Fibroblast of lung (primary cell): ENCODE measurements at places on chromosomes 5 and 9.

- H3K27me3 ChIP-seq: no peaks in the 10 kb centered on the region
- no peak for DNase-seq
- H3K4me1 ChIP-seq: no peaks in the 10 kb centered on the region
- no peak overlapping the region for H3K27ac ChIP-seq
- no peak overlapping the region for H3K4me3 ChIP-seq
Observed at GRCh38 chr9:4743131-4743875, 2.3 kb upstream of the AK3 start.

DNA sequence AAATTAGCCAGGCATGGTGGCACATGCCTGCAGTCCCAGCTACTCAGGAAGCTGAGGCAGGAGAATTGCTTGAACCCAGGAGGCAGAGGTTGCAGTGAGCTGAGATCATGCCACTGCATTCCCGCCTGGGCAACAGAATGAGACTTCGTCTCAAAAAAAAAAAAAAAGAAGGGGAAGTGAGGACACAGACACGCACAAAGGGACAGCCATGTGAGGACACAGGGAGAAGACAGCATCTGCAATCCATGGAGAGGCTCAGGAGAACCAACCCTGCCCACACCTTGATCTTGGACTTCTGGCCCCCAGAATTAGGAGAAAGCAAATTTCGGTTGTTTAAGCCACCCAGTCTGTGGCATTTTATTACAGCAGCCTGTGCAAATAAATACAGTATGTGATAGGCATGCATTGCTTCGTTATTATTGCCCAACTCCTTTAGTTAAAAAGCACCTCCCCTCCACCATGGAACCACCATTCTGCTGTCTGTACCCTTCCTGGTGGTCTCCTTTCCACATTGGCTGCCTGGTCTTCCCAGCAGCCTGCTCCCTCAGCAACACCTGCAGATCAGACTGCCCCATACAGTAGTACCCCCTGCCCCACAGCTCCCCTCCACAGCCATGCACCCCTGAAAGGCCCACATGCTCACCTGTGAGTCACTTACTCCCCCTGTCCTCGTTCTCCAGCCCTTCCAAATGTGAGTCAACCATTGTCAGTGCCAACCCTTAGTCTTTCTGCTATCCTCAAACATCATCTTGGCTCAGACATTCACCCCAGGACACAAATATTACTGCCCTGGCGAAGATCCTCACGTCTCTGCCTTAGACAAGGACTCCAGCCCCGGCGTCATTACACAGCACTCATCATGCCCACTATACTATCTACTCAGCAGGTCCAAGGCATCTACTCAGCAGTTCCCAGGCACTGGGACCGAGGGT lies 128.8 kb downstream of the ROR2 start:
- no peaks in the 10 kb centered on the region for H3K36me3 ChIP-seq
- no peak for DNase-seq
- H3K4me1 ChIP-seq: peaks cover 17% of the 10 kb centered on the region
- H3K4me3 ChIP-seq: no peak overlapping the region

- DNase-seq: peak; percentile 100
- no peaks in the 10 kb centered on the region for H3K36me3 ChIP-seq
- no peaks in the 10 kb centered on the region for H3K27me3 ChIP-seq
- H3K27ac ChIP-seq: peak overlapping the region; percentile 92
Observed at GRCh38 chr5:76790632-76791290, 28.1 kb upstream of the F2RL1 start.

DNA sequence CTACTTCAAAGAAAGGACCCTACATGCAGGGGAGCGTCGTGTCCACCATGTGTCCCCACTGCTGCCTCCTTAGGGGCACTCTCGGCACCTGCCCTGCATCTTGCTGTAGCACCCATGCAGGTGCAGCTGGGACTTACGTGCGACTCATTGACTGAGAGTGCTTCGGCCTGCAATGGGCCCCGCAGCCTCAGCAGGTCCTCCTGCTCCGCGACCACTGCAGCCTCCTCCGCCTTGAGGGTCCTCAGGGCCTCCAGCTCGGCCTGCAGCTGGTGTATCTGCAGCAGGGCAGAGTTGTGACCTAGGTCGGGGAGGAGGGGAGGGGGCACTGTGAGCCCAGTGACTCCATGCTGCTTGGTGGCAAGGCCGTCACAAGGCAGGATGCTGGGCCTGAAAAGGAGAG lies 27.1 kb downstream of the ARPC5L start:
- DNase-seq: no peak
- no peak overlapping the region for H3K4me3 ChIP-seq

DNA sequence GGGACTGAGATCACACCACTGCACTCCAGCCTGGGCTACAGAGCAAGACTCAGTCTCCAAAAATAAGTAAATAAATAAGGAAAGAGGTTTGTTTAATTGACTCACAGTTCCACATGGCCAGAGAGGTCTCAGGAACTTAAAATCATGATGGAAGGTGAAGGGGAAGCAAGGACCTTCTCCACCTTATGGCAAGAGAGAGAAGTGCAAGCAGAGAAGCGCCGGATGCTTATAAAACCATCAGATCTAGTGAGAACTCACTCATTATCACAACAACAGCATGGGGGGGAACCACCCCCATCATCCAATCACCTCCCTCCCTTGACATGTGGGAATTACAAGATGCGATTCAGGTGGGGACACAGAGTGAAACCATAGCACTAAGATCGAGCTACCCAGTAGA lies 22.8 kb upstream of the RGMB start:
- H3K4me1 ChIP-seq: peaks cover 2% of the 10 kb centered on the region
- DNase-seq: no peak
- H3K27ac ChIP-seq: no peak overlapping the region
- H3K27me3 ChIP-seq: no peaks in the 10 kb centered on the region

GRCh38 chr9:137375321-137376058 lies 47.5 kb downstream of the EXD3 start:
- DNase-seq: no peak
- H3K4me1 ChIP-seq: no peaks in the 10 kb centered on the region
- H3K36me3 ChIP-seq: no peaks in the 10 kb centered on the region
- no peak overlapping the region for H3K27ac ChIP-seq
- no peak overlapping the region for H3K4me3 ChIP-seq

- H3K4me3 ChIP-seq: no peak overlapping the region
- no peak for DNase-seq
- no peaks in the 10 kb centered on the region for H3K36me3 ChIP-seq
- H3K27ac ChIP-seq: no peak overlapping the region
- no peaks in the 10 kb centered on the region for H3K27me3 ChIP-seq
Observed at GRCh38 chr9:69431777-69432176, 106.8 kb downstream of the ENTREP1 start.

DNA sequence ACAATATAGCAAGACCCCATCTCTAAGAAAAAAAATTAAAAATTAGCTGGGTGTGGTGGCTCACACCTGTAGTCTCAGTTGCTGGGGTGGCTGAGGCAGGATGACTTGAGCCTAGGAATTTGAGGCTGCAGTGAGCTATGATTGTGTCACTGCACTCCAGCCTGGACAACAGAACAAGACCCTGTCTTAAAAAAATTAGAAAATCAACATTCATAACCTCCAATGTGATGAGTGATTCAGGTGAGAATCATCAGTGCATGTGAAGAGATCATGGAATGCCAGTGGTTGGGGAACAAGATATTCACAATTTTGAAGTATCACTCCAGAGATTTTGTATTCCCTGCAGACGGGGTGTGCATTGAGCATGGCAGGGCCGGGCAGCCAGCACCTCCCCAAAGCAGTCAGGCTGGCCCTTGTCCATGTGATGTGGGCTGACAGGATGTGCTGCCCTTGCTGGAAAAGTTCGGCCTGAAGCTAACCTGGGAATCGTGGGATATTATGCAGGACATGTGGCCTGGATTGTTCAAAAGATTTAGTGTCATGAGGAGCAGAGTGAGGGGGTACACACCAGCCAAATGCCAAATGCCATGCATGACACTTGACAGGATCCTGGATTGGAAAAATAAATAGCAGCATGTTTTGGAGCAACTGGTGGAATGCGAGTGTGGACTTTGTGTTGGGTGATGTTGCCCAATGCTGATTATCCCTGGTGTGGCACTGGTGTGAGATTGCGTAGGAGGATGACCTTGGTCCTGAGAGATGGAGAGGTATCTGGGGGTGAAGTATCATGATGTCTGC lies 189.0 kb downstream of the RGS3 start:
- peaks cover 11% of the 10 kb centered on the region for H3K4me1 ChIP-seq
- no peaks in the 10 kb centered on the region for H3K36me3 ChIP-seq
- DNase-seq: no peak
- H3K27ac ChIP-seq: no peak overlapping the region

- peak; percentile 60 for DNase-seq
- peaks cover 5% of the 10 kb centered on the region for H3K36me3 ChIP-seq
- H3K27ac ChIP-seq: peak within 1 kb of the TSS; percentile 50
- H3K4me1 ChIP-seq: peaks cover 6% of the 10 kb centered on the region
- no peaks in the 10 kb centered on the region for H3K27me3 ChIP-seq
Observed at GRCh38 chr9:137550231-137550621, at the start of gene PNPLA7. Gene PNPLA7, minus strand, starts transcription at chr9:137550402. Its CDS starts 205 bp downstream, at chr9:137550197.

- H3K27me3 ChIP-seq: no peaks in the 10 kb centered on the region
- H3K36me3 ChIP-seq: no peaks in the 10 kb centered on the region
- no peaks in the 10 kb centered on the region for H3K4me1 ChIP-seq
Observed at GRCh38 chr9:133592731-133593409, 16.3 kb downstream of the FAM163B start.

GRCh38 chr5:36619012-36619635 lies 12.7 kb downstream of the SLC1A3 start:
- H3K27me3 ChIP-seq: no peaks in the 10 kb centered on the region
- H3K4me1 ChIP-seq: no peaks in the 10 kb centered on the region
- H3K27ac ChIP-seq: no peak overlapping the region

GRCh38 chr5:104952876-104953275 lies 1390.3 kb upstream of the NUDT12 start:
- H3K27me3 ChIP-seq: no peaks in the 10 kb centered on the region
- no peaks in the 10 kb centered on the region for H3K36me3 ChIP-seq
- no peak overlapping the region for H3K4me3 ChIP-seq
- H3K27ac ChIP-seq: no peak overlapping the region
- no peaks in the 10 kb centered on the region for H3K4me1 ChIP-seq
- no peak for DNase-seq

DNA sequence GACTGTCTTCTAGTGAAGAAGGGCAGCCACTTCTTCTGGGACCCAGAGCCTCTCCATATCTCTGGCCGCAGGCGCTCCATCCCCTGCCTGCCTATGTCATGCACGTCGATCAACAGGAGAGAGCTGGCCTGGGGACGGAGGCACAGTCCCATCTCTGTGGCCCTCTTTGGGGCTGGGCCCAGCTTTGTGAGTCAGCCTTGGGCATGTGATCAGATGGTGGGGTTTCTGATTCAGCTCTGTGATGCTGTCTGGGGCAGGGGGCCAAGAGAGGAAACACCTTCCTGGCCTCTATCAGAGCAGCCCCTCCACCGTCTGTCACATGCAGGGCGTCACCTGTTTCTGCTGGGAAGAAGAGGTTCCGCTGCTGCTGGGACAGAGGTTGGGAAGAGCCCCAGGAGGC lies 72.6 kb downstream of the MVB12B start:
- H3K27ac ChIP-seq: no peak overlapping the region
- DNase-seq: peak; percentile 57
- no peaks in the 10 kb centered on the region for H3K36me3 ChIP-seq

DNA sequence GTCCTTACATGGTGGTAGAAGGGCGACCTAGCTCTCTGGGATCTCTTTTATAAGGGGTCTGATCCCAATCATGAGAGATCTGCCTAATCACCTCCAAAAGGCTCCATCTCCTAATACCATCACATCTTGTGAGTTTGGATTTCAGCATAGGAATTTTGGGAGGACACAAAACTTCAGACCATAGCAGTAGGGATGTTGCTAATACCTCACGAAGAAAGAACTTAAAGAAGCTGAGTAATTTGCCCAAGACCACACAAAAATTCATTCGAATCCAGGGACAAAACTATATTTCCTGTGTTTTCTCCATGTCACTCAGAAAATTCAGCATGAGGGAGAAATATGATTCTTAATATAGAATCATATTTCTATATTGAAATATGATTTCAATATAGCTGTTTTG lies 32.7 kb downstream of the MTAP start:
- no peak overlapping the region for H3K4me3 ChIP-seq
- peak; percentile 74 for DNase-seq
- peak overlapping the region; percentile 95 for H3K27ac ChIP-seq

DNA sequence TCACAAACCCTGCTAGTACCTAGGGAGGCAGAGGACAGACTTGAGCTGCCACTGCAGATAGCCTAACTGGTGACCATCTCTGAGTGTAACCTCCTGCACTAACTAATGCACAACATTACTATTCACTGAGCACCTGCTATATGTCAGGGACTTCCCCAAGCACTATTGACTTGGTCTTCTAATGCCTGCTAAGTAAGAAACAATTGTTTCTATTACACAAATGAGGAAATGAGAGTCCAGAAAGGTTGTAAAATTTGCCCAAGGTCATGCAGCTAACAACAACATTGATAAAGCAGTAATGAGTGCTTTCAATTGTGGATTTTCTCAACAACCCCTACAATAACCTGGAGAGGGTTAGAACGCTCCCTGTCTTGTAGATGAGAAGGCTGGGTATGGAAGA lies 183.7 kb downstream of the ZNF462 start:
- no peak overlapping the region for H3K4me3 ChIP-seq
- no peak for DNase-seq
- no peaks in the 10 kb centered on the region for H3K36me3 ChIP-seq
- no peaks in the 10 kb centered on the region for H3K4me1 ChIP-seq
- no peak overlapping the region for H3K27ac ChIP-seq

DNA sequence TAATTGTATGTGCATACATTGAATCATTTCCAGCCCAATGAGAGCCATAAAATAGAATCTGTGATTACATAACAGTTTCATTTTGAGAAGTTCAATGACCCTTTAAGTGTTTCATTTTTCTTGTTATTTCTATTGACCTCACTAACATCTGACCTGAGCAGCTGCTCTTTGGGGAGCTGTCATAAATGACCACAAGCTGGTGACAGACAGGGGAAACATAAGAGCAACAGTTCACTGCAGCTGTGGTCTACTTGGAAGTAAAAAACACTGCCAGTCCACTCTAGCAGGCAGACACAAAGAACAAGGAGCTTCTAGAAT lies 265.4 kb downstream of the DTWD2 start:
- no peak for DNase-seq
- H3K4me1 ChIP-seq: no peaks in the 10 kb centered on the region
- no peaks in the 10 kb centered on the region for H3K27me3 ChIP-seq
- no peaks in the 10 kb centered on the region for H3K36me3 ChIP-seq
- H3K27ac ChIP-seq: no peak overlapping the region

DNA sequence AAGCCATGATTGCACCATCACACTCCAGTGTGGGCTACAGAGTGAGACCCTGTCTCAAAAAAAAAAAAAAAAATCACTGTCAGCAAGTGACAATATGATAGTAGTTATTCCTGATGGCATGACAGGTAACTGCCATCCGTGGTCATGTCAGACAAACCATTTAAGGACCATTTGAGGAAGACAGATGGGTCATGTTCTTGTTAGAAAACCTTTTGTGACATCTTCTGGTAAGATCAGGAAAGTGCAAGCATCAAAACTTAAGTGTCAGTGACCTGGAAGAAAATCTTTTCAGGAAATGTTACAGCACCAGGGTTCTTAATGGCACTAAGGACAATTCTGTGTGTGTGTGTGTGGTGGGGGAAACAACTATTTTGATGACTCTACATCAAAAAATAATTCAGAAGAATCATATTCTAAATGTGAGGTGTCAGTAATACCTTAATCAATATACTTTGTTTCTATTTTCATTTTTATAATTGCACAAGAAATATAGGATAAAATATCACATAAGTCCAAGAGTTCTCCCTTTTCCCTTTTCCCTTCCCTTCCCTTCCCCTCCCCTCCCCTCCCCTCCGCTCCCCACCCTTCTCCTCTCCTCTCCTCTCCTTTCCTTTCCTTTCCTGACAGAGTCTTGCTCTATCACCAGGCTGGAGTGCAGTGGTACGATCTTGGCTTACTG lies 17.8 kb downstream of the SLC38A9 start:
- no peaks in the 10 kb centered on the region for H3K27me3 ChIP-seq
- no peak overlapping the region for H3K4me3 ChIP-seq
- H3K36me3 ChIP-seq: no peaks in the 10 kb centered on the region
- peak; percentile 35 for DNase-seq
